ENCODE measurements at places on chromosomes 13 and 19.

- DNase-seq, result no peak
These were observed 6.5 kb upstream of the CTXN1 start for GRCh38 chr19:7932276-7932929.

- no peak for DNase-seq
These were observed 80.0 kb downstream of the GPR12 start for GRCh38 chr13:26680572-26680971.

GRCh38 chr13:39347926-39348901 is 254.8 kb downstream of the LHFPL6 start:
- DNase-seq, result no peak

DNA sequence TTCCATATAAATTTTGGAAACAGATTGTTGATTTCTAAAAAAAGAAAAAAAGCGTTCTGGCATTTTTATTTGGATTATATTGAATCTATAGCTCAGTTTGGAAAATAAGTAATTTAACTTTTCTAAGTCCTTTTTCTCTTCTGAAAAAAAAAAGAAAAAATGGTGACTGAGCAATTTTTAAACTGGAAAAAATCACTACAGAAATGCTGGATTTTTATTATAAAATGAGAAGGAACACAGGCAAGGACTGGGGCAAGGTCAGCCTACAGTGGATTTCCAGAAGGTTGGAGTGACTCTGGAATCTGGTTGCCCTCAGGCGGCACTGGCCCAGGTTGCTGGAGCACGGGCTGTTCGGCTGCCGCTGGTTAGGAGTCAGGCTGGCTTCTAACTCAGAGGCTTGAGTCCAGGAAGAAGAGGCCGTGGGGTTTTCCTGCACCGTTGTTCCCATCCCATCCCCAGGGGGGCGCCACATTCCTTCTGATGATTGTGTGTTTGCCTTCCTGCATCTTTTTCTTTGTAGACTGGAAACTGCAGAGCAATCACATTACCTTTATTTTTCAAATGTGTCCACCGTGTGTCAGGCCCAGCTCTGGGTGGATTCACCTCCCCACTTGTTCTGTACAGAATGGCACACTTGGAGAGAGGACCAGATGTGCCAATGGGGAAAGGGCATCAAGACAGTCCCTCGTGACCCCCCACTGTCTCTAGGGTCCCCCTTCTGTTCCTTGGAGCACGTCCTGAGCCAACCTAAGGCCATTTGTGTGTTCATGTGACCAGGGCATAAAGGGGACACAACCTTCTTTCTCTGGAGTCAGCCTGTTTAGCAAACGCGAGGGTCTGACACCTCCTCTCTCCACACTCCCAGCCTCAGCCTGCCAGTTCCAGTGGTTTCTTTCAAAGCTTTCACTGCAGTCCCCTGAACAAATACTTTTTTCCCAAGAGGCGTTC is 44.5 kb upstream of the GTF3A start:
- DNase-seq, result peak; percentile 52

- no peak for DNase-seq
These were observed 47.8 kb downstream of the COL4A2 start for GRCh38 chr13:110354715-110355473.

DNA sequence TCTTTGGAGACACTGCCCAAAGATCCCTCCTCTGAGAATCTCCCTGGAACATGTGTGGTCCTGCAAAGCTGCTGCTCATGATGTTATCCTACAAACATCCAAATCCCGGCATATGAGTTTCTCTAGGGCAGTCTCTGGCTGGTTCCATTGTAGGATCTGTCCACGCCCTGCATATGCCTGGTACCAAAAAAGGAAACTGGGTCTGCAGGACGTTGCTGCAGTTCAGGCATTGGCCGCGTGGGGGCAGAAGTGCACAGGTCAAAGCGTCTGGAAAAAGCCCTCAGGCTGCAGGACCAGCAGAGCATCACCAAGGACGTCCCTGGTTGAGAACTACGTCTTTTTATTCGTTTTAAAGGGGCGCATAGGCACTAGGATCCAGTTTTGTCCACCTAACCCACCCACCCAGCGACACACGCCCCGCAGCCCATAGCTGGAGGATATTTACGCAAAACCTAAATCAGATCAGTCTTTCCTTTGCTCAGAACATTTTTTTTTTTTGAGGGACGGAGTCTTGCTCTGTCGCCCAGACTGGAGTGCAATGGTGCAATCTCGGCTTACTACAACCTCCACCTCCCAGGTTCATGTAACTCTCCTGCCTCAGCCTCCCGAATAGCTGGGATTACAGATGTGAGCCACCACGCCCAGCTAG is 12.9 kb upstream of the ZNF564 start:
- DNase-seq, result peak; percentile 72

GRCh38 chr13:47594833-47595232 is 406.2 kb downstream of the SUCLA2 start:
- DNase-seq, result no peak

GRCh38 chr13:106318941-106319411 is 216.5 kb downstream of the EFNB2 start:
- DNase-seq, result no peak

DNA sequence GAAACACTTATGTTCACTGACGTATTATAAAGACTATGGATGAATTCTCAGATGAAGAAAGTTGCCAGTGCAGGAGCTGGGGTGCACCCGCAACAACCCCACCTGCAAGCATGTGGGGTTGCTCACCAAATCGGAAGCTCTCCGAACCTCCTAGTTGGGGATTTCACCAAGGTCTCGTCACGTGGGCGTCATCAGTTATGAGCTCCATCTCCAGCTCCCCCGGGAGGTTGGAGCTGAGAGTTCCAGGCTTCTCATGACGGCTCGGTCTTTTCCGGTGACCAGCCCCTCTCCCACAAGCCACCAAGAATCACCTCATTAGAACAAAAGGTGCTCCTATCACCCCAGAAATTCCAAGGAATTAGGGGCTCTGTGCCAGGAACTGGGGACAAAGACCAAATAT is 46.1 kb upstream of the TUBGCP3 start:
- no peak for DNase-seq

- DNase-seq, result no peak
These were observed 71.1 kb downstream of the PDS5B start for GRCh38 chr13:32657309-32657708.

DNA sequence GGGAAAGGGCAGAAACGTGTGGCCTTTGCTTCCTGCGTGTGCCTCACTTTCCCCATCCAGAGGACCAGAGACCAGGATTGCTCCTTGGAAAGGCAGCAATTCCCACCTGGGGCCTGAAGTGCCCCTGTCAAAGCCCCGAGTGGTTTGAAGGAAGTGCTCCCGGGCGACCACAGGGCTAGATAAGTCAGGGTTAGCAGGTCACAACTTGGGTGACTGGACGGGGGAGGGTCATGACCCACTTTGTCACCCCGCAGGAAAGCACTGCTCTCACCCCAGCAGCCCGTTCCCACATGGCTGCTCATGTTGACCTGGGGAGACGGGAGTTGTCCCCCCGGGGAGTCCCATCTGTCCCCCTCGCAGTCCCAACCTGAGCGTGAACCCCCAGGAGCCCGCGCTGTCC is 459 bp downstream of the PRAM1 start:
- DNase-seq, result peak; percentile 50

DNA sequence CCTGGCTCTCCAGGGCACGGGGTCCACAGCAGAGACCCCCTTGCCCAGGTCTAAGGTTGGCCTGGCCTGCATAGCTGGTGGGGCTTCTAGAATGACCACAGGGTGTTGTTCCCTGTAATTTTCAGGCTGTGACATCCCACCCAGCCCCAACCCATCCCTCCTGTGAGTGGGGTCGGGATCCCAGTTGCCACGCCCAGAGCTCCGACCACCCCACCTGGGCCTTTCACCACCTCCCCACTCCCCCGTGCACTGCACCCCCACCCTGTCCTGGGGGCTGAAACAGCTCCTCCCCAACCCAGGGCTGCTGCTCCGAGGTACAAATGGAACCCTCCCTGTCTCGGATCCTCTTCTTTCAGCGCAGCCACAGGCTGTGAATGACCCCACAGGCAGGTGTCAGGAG is 8.4 kb upstream of the SLC7A10 start:
- no peak for DNase-seq

- no peak for DNase-seq
These were observed 135.9 kb downstream of the URI1 start for GRCh38 chr19:30077851-30078355.

DNA sequence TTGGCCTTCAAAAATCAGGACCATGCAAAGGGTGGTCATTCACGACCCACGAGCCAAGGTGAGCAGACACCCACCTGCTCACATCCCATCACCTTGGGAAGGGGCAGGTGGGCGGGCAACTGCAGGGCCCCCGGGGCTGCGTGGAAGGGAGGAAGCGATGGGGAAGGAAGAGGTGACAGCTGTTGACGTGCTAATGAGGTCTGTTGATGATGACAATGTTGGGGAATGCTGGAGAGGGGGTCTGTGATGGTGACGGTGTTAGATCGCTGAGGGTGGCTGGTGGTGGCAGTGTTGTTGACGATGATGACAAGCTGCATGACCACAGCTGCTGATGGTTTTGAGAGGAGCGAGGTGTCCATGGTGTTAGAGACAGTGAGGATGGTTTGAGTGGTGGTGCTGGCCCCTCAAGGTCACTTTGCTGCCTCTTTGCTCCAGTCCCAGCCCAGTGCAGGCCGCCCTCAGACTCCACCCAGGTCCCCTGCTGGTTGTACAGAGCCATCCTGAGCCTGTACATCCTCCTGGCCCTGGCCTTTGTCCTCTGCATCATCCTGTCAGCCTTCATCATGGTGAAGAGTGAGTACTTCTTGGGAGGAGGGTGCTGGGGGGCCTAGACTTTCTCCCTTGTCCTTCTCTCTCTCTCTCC is 900 bp downstream of the MCEMP1 start:
- peak; percentile 74 for DNase-seq

DNA sequence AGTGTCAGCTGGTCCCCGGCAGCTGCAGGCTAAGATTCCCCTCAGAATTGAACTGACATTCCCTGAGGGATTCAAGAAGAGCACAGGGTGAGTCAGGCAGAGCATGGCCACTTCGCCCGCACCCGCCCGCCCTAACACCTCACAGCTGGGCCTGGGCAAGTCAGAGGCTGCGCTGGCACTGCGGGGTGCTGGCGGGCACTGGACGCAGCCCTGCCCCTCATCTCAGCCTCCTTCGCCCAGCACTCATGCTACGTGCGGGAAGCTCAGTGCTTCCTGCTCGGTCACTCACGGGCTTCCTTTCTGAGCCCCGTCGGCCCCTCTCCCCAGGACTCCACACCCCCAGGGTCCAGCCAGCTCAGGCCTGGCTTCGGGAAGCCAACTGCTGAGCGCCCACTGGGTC is 56.9 kb downstream of the MLLT1 start:
- DNase-seq, result no peak

GRCh38 chr13:93861818-93862217 is 617.7 kb downstream of the DCT start:
- no peak for DNase-seq

DNA sequence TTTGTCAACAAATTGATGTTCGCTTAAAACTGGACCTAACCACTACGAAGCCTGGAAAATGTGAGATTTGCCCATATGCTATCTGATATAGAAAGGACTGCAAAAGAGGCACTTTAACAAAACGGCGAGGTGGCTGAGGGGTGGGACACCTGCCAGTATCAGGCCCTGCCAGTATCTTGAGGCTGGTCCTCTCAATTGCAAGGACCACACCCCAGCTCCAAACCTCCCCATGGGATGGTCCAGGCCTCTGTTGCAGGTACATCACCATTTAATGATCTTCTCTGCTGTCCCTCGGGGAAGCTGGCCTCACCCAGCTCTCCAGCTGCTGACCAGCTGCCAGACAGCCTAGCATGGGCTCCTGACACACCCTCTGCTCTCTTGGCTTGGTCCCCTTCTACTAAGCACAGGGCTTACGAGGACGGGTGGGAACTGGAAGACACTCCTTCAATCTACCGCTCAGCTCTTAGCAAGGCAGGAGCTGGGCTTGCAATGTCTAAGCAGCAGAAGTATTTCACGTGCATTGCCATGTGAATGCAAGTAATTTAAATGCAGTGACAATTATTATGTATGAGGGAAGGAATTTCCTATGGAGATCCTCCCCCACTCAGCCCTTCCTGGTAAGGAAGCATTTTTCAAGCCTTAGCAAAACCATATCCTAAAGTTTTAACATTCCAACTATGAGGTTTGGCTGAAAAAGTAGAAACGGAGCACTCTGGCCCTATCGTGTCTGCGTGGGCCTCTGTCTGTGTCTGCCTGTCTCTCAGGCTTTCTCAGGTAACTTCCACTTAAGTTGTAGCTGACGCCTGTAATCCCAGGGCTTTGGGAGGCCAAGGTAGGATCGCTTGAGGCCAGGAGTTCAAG is 63.9 kb downstream of the LATS2 start:
- no peak for DNase-seq

GRCh38 chr13:112154301-112155060 is 87.5 kb downstream of the SOX1 start:
- DNase-seq, result no peak

- no peak for DNase-seq
These were observed 572.8 kb downstream of the PCDH9 start for GRCh38 chr13:66657165-66657881.

GRCh38 chr13:61045251-61045650 is 370.4 kb downstream of the PCDH20 start:
- DNase-seq, result no peak

GRCh38 chr13:105527127-105527526 is 1008.3 kb downstream of the EFNB2 start:
- DNase-seq, result no peak

GRCh38 chr19:34487651-34488051 is 6.1 kb downstream of the WTIP start:
- DNase-seq, result no peak

DNA sequence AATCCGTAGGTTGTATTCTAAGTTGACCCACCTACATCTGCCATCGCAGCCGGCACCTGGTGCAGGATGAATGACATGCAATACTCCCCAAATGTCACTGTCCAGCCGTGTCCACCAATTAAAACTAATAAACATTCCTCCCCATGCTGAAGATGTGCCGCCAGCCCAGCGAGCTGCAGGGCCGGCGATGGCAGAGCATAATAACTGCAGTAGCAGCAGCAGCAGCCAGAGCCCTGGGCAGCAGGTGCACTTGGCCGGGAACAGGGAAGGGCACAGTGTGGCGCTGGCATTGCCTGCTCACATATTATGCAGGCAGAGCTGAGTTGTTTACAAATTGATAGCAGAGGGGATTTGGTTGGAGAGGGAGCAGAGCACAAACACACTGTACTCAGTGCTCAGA is 754.9 kb downstream of the OLFM4 start:
- no peak for DNase-seq

- no peak for DNase-seq
These were observed 177.6 kb upstream of the EDNRB start for GRCh38 chr13:78096221-78096620.

Measured in CD14-positive monocyte (primary cell).